CD8-positive, alpha-beta T cell (primary cell): ENCODE measurements at places on chromosomes 3 and 15.

GRCh38 chr3:76509179-76509830, 530.6 kb upstream of the ROBO2 start:
- DNase-seq, result no peak

DNA sequence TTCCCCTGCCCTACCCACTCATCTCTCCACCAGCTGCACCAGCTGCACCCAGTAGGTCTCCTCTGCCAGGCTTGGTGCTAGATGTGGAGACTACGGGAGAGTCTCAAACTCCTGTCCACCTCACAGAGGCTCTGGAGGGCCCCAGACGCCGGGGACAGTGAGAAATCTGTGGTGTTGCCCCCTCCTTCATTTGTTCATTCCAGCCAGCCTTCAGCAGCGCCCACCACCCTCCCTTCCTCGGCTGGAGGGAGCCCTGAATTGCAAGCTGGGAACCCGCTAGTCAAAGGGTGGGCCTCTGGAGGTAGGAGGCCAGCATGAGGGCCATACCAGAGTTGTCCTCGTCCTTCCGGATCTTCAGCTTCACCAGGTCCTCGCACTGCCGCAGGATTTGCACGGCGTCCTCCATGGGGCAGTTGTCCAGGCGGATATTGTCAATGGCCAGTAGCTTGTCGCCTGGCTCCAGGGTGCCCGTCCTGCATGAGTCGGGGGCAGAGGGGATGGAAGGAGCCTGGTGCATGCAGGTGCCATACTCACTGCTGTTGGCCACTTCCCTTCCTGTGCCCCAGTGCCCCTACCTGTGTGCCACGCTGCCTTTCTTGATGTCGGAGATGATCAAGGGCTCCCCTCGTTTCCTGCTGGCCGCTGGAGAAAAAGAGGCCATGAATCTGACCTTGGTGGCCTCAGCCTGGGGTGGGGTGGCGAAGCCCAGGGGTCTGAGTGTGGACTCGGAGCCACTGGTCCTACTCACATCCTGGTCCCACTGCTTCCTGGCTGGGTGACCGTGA, 29.1 kb downstream of the GRIP2 start:
- no peak for DNase-seq

GRCh38 chr15:79099692-79100091, 9.1 kb upstream of the RASGRF1 start:
- DNase-seq, result no peak

- DNase-seq, result no peak
Measured at GRCh38 chr3:44992555-44993470, 16.8 kb downstream of the EXOSC7 start.

DNA sequence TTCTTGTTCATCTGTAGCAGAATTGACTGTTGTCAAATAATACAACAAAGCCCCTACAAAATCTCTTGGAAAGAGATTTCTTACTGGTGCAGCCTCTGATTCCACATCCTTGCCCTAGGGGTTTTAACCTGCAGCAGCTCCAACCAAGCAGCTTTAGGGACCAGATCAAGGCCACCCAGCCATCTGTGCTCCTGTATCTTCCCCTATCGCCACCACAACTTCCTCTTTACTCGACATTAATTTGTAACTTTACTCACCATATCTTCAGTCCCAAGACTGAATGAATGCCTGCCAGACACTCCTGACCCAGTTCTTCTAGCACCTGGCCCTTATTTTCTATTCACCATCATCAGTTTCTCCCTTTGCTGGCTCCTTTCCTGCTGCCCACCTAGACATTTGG, 156.6 kb upstream of the IL12A start:
- DNase-seq, result no peak

DNA sequence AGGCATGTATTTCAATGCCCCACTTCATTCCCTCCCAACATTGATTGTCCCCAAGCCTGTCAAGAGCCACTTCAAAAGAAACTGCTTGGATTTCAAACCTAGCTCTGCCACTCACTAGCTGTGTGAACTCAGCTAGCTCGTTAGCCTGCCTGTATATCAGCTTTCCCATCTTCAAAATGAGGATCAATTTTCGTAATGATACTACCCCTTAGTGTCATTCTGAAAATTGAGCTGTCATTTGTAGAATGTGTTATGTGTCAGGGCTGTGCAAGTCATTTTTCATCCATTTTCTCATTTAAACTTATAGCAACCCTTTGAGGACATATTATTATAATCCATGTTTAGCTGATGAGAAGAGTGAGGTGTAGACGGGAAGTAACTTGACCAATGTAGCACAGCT, 88.6 kb downstream of the TRIM42 start:
- no peak for DNase-seq

- no peak for DNase-seq
Measured at GRCh38 chr3:140529096-140529495, 148.8 kb upstream of the TRIM42 start.

GRCh38 chr15:48380198-48380597, 49.0 kb downstream of the DUT start:
- DNase-seq, result no peak

GRCh38 chr15:44780608-44781007, 44.3 kb downstream of the TRIM69 start:
- DNase-seq, result no peak

- DNase-seq, result no peak
Measured at GRCh38 chr3:108008931-108009639, 81.7 kb downstream of the CD47 start.

GRCh38 chr3:53337167-53337940, 10.0 kb downstream of the DCP1A start:
- no peak for DNase-seq

GRCh38 chr3:152349392-152349791, 80.7 kb downstream of the MBNL1 start:
- DNase-seq, result no peak

DNA sequence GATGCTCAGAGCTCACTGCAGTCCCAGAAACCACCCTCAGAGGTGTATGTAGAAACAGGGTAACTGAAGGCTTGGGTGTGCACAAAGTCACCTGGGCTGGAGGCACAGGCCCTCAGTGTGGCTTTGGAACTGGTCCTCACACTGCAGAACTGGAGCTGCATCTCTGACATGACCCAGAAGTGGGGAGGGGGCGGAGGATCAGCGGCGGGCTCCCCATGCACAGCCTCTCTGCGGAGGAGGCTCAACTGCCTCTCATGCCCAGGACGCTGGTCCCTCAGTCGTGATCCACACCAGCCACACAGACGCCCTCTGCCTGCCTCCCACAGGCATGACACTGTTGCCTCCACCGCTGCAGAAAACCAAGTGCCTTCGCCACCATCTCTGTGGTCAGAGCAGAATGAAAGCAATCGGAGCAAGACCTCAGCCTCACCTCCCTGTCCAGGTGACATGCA, 73.7 kb downstream of the TM2D3 start:
- DNase-seq, result peak; percentile 16

- no peak for DNase-seq
Measured at GRCh38 chr3:170256597-170256996, 34.4 kb downstream of the PRKCI start.

- no peak for DNase-seq
Measured at GRCh38 chr3:186411994-186412393, 50.0 kb upstream of the DGKG start.

GRCh38 chr3:10015461-10015904, 10.8 kb upstream of the FANCD2 start:
- no peak for DNase-seq

- peak; percentile 90 for DNase-seq
Measured at GRCh38 chr15:75738647-75739325, 26.1 kb upstream of the CSPG4 start.

- DNase-seq, result peak; percentile 43
Measured at GRCh38 chr15:58484791-58485600, 53.2 kb downstream of the LIPC start.

- DNase-seq, result no peak
Measured at GRCh38 chr15:36878684-36879262, 221.6 kb downstream of the MEIS2 start.

DNA sequence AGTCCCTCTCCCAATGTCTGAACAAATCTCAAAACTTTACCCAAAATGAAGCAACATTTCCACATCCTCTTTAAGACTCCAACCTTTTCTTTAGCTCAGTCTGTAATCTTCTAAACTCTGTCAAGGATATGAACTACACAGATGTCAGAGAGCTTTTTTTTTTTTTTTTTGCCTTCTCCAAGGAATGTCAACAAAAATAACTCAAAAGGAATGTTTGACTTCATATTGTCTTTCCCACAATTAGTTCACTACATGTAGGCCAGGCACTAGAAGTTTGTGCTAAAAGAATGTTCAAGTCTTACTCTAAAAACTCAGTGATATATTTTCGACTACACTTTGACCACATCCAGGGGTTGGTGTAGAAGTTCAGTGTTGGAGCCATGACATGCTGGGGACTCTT, 37.1 kb downstream of the ADAMTS9 start:
- DNase-seq, result no peak

DNA sequence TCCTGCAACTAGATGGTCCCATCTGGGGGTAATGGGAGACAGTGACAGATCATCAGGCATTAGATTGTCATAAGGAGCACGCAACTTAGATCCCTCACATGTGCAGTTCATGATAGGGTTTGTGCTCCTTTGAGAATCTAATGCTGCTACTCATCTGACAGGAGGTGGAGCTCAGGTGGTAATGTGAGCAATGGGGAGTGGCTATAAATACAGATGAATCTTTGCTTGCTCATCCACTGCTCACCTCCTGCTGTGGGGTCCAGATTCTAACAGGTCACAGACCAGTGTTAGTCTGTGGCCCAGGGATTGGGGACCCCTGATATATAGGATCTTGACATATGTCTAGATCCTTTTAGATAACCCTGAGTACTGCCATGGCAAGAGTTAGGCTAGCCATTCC, 52.7 kb downstream of the RASGRF1 start:
- no peak for DNase-seq

DNA sequence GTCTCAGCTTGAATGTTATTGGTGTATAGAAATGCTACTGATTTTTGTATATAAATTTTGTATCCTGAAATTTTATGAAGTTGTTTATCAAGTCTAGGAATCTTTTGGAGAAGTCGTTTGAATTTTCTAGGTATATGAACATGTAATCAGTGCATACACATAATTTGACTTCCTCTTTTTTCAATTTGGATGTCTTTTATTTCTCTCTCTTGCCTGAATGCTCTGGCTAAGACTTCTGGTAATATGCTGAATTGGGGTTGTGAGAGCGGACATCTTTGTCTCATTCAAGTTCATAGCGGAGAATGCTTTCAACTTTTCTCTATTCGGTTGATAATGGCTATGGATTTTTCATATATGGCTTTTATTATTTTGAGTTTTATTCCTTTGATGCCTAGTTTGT, 100.9 kb upstream of the MCTP2 start:
- no peak for DNase-seq

- DNase-seq, result no peak
Measured at GRCh38 chr15:100114100-100114499, 227.7 kb downstream of the ADAMTS17 start.

DNA sequence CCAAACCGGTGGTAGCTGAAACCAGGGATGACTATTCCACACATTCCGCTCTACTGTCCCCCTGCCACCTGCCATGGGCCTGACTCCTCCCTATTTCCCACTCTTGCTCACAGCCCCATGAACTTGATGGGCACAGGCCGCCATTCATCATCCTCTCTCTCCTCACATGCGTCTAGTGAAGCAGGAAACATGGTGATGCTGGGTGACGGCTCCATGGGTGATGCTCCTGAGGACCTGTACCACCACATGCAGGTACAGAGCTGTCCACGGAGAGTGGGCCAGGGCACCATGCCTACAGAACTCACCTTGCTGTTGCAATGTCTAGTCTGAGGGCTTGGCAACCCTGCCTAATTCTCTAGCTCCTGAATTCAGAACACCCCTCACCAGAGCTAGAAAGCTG, 23.3 kb upstream of the MANF start:
- no peak for DNase-seq

- peak; percentile 80 for DNase-seq
Measured at GRCh38 chr3:187066228-187066995, 72.9 kb downstream of the RPL39L start.

- no peak for DNase-seq
Measured at GRCh38 chr15:40764629-40765103, 798 bp downstream of the GCHFR start.

GRCh38 chr3:26682406-26682805, 59.8 kb downstream of the LRRC3B start:
- DNase-seq, result no peak

- DNase-seq, result no peak
Measured at GRCh38 chr3:195240171-195240701, 30.7 kb downstream of the XXYLT1 start.

DNA sequence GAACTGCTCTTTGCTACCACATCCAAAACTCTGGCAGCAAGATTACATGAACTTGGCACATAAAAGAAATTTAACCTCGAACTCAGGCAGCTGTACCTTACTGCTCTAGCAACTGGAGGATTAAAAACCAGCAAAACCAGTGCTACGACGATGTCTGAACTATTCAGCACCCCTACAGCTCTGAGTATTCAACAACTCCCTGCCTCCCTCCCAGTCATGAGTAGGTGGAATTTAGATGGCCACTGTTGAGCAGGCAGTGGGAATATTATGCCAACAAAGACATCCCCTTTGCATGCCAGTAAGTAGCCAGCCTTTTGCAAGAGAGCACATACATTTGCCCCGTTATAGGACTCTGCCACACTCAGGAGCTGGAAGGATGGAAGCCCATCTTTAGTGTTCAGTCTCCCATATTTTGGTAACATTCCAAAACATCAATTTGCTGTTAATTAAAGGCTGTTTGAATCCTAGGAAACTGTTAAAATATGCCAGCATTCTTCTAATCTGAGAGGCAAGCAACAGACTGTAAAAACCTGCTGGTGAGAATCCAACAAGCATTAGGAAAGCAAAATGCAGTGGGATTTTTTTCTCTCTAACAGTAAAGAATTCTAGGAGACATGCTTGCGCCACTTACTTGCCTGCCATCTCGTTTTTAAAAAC, 85.4 kb downstream of the ZNF385D start:
- DNase-seq, result no peak

- DNase-seq, result peak; percentile 44
Measured at GRCh38 chr3:15647611-15648167, 46.1 kb downstream of the BTD start.

GRCh38 chr3:74639681-74640080, 25.2 kb upstream of the CNTN3 start:
- DNase-seq, result no peak

DNA sequence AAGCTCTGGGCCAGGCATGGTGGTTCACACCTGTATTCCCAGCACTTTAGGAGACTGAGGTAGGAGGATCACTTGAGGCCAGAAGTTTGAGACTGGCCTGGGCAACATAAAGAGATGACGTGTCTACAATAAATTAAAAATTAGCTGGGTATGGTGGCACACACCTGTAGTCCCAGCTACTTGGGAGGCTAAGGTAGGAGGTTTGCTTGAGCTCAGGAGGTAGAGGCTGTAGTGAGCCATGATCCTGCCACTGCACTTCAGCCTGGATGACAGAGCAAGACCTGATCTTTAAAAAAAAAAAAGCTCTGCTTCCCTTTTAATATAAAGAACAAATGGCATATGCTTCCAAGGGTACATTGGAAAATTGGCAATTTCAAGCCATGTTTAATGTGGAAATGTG, 46.7 kb downstream of the FNDC3B start:
- no peak for DNase-seq

GRCh38 chr3:47259114-47259513, 23.5 kb downstream of the KIF9 start:
- DNase-seq, result no peak

- no peak for DNase-seq
Measured at GRCh38 chr3:132654721-132655120, 4.9 kb downstream of the ACAD11 start.
